ENCODE measurements at places on chromosomes 11 and 22. TPM values are rescaled to one million over a fixed set of nuclear protein-coding genes. Genes with fewer than 3 reads are reported as not detected.

CHADL gene
- total RNA-seq = 0.36 TPM

TMPRSS6 gene
- total RNA-seq = not detected

MS4A2 gene
- under 0.01 TPM for total RNA-seq

OLFML1 gene
- not detected for total RNA-seq

CHST1 gene
- total RNA-seq = not detected

TSPAN18 gene
- total RNA-seq = not detected

MS4A12 gene
- total RNA-seq = not detected
